ENCODE measurements at places on chromosomes 16 and 17.
A peak's percentile ranks its signal among the peaks of the same experiment; 100 is the strongest.

- no peak for DNase-seq
Observed at GRCh38 chr16:85844786-85845185, 45.3 kb downstream of the COX4I1 start.

DNA sequence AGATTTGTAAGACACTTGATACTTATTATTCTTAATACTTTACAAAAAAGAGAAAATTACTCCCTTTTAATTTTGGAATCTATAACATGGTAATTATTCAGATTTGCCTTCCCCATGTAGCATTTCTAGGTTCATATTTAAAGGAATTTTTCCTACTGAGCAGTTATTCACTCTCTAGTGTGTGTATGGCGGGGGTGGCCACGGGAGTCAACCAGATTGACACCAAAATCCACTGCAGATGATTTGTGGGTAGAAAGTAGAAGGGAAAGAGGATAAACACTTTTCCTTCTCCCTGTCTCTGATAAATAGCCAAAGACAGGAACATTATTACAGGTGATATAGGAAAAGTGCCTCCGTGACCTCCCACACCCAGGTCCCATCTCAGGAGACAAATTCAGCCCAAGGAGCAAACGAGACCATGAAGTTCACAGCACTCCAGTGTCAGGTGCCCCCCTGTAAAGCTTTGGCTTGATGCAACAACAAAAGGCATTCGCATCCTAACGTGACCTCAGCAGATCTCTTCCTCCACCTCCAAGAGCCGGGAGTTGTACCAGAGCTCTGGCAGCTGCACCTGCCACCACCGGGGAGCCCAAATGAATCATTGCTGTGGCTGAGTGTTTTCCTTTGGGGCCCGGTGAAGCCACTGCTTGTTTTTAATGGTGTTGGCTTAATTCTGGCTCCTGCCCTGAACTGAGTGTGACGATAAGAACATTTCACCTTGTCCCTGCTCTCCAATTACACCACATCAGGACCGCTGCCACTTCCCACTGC is 92.7 kb upstream of the NOL11 start:
- peak; percentile 63 for DNase-seq

- no peak for DNase-seq
Observed at GRCh38 chr16:30837904-30838303, 50.9 kb upstream of the ZNF629 start.

- no peak for DNase-seq
Observed at GRCh38 chr17:51245535-51245934, 14.3 kb downstream of the MBTD1 start.

DNA sequence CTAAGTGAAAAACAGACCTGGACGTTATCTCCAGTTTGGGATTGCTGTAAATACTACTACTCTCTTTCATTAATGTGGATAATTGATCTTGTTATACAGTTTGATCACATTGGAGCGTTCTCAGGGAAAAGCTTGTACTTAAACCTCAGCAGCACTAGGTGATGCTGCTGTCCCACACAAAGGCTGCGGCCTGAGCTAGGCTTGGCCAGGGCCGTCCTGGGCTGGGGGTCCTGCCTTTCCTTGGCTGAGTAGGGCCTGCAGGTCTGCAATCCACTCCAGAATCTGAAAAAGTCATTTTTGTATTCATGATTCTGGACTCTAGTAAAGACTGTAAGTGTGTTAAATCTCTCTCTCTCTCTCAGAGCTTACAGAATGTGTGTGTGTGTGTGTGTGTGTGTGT is 23.7 kb upstream of the PMFBP1 start:
- DNase-seq, result no peak

DNA sequence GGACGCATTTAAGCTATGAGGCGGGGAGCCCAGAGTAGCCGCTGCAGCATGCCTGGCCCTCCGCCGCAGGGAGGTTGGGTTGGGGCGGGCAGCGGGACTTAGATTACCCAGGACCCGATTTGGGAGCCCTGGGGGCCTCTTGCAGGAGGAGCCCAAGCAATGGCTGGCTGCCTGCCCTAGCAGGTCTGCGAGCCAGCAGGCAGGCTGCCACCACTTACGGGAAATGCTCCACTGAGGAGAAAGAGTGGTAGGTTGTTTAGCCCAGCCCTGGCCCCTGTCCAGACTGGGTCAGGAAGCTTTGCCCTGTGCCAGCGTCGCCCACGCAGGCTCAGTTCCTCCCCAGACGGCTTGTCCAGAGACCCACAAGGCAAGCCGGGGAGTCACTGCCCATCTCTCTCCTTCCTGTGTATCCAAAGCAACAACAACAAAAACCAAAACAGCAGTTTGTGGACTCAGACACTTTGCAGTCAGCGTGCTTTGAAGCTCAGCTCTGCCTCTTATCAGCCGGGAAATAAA is 10.3 kb upstream of the TVP23A start:
- DNase-seq, result peak; percentile 89

DNA sequence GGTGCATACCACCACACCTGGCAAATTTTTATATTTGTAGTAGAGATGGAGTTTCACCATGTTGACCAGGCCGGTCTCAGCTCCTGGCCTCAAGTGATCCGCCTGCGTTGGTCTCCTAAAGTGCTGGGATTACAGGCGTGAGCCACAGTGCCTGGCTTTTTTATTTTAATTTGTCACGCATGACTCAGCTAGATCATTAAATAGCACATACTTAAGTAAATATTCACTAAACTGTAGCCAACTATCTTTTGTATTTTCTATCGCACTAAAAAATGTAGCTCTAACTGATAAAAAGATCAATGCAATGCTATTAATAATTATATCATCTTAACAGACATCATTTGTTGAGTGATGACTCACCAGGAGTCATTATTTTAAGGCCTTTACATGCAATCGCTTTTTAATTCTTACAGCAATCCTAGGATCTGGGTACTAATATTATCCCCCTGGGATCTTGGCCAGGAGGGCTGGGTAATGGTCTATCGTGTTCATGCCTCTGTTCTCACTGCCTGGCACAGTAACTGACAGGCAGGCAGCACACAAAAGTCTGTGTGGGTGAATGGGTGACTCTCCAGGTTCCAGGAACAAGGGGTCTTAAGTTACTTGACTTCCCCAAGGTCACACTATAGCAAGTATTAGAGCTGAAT is 693.5 kb upstream of the EEF2KMT start:
- DNase-seq, result no peak

- DNase-seq, result no peak
Observed at GRCh38 chr16:29226782-29227181, 179.7 kb downstream of the NPIPB11 start.

DNA sequence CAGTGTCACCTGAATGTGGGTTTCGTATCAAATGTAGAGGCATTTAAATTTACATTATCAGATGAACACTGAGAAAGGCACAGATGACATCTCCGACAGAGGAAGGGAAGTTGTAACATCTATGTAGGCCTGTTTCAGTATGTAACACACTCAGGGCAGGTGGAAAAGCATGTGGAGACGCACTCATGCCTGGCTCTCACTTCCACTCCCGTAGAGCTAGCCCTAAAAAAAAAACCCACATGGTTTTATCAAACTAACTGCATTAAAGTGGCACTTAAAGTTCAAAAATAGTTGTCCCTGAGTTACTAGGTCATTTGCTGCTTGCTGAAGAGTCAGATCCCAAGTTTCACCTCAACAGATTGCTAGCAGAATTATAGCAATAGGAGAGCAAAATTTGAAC is 6.1 kb upstream of the ANKFY1 start:
- DNase-seq, result no peak

GRCh38 chr17:66354981-66355380 is 52.6 kb downstream of the PRKCA start:
- DNase-seq, result no peak

GRCh38 chr16:26395700-26396099 is 671.0 kb upstream of the C16orf82 start:
- DNase-seq, result no peak

DNA sequence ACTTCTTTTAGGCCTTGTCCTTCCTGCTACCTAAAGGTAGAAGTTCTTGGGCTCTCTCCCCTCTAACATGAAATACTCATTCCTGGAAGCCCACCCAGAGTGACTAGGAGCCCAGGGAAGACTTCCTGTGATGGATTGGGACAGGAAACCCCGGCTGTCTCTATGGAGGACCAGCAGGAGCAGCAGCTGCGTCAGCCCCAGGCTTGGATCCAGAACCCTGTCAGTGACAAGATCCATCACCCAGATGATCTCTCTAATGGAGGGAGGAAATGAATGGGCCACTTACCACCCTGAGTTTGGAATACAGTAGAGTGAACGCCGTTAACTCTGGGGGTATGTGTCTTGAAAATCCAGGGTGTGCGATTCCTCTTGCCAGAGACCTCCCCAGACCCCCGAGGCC is 195.7 kb upstream of the WSCD1 start:
- no peak for DNase-seq

- DNase-seq, result no peak
Observed at GRCh38 chr17:67833946-67834631, 8.8 kb downstream of the BPTF start.

DNA sequence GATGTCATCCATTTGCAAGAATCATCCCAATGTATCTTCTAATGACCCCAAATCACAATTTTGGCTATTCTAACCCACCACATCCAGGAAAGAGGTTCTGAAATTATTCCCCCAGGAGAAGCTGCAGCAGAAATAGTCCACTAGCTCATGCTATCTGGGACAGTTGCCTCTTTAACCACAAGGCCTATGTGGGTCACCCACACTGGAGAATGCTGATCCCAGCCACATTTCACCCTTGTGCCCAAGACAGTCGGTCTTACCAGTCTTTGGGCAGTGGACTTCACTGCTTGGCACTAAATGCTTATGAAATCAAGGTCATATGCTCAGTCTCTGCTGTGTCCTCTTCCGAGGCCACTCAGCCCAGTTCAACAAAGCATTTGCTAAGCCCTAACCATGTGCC is 27.0 kb downstream of the ABCC12 start:
- DNase-seq, result peak; percentile 91

- DNase-seq, result no peak
Observed at GRCh38 chr17:45900136-45900535, 5.8 kb downstream of the MAPT start.

DNA sequence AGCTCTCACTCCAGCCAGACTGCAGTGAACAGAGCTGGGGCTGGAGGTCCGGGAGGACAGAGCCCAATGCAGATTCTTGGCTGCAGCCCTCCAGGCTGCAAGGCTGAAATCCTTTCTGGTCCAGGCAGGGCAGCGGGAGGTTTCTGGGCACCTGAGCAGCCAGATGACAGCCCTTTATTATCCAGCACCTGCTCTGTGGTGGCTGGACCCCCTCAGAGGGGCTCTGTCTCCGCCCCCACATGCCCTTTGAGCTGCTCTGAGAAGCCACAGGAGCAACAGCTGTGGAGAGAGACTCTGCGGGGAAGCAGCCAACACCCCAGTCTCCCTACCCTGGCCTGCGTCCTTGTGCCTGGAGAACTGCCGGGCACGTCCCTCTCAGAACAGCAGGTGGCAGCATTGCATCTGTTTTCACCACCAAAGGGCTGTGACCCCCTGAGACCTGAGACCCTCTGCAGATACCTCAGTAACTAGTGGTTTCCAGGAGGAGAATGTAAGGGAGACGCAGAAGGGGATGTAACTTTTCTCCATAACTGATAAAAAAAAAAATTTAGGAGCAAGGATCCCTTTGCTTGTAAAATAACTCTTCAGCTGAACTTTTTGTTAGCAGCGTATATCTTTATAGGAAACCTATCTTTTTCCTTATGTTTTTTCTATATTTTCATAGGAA is 3.7 kb upstream of the CNP start:
- peak; percentile 97 for DNase-seq

GRCh38 chr16:49352892-49353291 is 20.7 kb upstream of the C16orf78 start:
- DNase-seq, result no peak

- no peak for DNase-seq
Observed at GRCh38 chr16:28180655-28181460, 30.9 kb downstream of the XPO6 start.

DNA sequence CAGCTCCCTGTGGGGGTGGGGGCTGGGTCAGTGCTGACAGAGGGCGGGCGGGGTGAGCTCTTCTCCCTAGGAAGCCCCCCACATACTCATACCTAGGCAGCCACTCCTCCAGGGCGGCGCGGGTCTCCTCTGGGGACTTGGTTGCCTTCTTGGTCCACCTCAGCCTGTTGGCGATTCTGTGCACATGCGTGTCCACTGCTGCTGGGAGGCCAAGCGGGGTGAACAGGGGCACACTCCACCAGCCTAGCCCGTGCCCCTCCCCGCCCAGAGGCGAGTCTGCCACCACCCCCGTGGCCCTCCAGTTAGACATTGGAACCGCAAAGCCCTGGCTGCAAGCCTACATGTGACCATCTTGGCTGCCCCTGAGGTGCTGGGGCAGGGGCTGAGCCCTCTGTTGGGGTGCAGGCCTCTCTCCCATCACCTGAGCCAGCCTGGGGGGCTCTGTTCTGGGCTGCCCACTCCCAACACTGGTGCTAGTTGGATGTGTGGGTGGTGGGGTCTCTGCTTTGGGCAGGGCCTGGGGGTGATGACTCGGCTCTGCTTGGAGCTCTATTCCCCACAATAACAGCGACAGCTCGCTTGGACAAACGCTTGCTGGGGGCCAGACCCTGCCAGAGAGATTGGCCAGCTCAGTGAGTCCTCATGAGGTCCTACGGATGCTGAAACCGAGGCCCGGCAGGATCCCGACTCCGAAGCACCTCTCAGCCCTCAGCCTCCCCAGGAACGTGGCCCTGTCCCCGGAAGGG is 7.4 kb downstream of the NTHL1 start:
- no peak for DNase-seq

DNA sequence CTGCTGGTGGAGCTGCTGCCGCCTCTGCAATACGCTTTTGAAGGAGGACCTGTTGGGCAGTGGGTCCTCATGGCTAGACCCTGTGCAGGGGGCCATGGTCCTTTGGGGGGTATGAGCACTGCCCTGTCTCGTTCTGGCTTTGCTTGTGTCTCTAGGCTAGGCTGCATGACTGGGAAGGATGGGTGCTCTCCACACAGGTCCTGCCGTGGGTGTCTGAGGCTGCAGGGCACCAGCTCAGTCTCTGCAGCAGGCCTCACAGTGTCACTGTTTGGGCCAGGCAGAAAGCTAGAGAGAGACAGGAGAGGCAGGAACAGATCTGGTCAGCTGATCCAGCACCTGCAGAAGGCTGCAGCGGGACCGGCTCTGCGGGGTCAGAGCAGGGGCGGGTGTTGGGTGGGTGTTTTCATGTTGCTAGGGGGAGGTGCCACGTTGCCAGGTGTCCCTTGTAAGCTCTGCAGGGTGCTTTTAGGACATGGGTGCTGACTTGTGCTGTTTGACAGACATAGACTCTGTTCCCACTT is 111.4 kb downstream of the SNX29 start:
- no peak for DNase-seq

DNA sequence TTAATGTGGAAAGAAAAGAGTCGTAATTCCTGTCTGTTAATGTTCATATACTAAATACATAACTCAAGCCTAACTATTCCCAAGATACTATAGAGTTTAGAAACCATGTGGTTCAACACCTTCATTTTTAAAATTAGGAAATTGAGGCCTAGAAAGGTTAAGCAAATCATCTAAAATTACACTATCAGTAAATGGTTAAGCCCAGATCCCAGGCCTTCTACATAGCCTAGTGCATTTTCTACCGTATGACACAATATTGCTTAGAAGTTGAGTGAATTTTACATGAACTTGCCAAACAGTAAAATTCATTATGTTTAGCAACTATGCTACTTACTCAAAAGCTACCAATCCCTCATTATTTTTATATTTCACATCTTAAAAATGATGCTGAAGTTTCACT is 6.8 kb downstream of the NACA2 start:
- no peak for DNase-seq

GRCh38 chr16:70380919-70381603 is 34.4 kb downstream of the DDX19A start:
- DNase-seq, result peak; percentile 98

All from myocyte (in vitro differentiated cells).